ENCODE measurements at places on chromosomes 11 and 22. TPM values are rescaled to one million over a fixed set of nuclear protein-coding genes. Genes with fewer than 3 reads are reported as not detected.

WT1 gene
- total RNA-seq: not detected

CCDC87 gene
- 0.13 TPM for total RNA-seq

TIMP3 gene
- total RNA-seq: 247 TPM

SNX19 gene
- 37.9 TPM for total RNA-seq

ANKK1 gene
- not detected for total RNA-seq

DNA sequence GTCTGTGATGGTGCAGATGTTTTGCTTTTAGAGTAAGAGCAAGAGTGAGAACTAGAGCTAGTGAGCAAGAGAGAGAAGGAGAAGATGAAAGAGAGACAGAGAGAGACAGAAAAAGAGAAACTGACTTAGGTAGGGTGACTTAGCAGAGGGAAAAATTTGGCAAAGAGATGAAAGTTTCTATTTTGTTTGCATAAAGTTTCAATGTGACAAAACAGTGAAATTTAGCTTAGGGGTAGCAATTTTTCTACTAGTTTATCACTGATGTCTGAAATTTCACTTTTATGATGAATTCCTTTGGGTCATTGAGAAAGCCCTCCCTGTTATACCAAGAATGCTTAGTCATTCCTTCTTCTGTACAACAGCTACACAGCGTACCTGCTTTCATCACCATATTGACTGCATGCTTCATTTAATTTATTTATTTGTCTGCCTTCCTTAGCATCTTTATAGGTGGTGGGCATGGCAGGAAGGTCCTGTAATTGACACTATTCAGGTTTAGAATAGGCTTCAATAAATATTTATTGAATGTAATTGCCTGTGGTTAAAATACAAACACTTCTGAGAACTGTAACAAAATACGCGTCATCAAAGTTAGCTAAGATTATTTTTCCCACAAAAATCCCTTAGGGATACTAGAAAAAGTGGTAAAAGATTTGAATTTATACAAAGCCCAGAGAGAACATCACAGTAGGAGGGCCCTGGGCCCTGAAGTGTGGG, 19.9 kb upstream of the CTSC start:
- no peaks in the 10 kb centered on the region for H3K36me3 ChIP-seq
- peaks cover 6% of the 10 kb centered on the region for H3K4me1 ChIP-seq
- H3K27ac ChIP-seq: no peak overlapping the region
- no peaks in the 10 kb centered on the region for H3K27me3 ChIP-seq
- DNase-seq: no peak

DNA sequence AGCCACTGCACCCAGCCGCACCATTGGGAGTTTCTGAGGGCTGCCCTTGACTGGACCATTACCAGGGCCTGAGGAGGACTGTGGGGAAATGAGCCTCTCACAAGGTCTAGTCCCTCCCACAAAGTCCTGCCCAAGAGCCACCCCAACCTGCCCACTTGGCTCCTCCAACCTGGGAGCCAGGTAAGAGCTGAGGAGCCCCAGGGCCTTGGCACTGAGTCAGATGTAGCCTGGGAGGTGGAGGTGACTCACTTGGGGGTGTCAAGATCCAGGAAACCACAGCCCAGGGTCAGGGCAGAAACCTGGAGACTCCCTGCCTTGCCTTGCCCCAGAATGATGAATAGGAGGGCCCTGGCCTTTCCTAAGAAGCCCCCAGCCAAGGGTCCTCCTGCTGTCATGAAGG, 25.8 kb upstream of the P2RY2 start:
- H3K4me3 ChIP-seq: no peak overlapping the region
- H3K27ac ChIP-seq: no peak overlapping the region
- peaks cover 19% of the 10 kb centered on the region for H3K4me1 ChIP-seq
- no peak for DNase-seq
- H3K36me3 ChIP-seq: no peaks in the 10 kb centered on the region
- H3K27me3 ChIP-seq: no peaks in the 10 kb centered on the region

DNA sequence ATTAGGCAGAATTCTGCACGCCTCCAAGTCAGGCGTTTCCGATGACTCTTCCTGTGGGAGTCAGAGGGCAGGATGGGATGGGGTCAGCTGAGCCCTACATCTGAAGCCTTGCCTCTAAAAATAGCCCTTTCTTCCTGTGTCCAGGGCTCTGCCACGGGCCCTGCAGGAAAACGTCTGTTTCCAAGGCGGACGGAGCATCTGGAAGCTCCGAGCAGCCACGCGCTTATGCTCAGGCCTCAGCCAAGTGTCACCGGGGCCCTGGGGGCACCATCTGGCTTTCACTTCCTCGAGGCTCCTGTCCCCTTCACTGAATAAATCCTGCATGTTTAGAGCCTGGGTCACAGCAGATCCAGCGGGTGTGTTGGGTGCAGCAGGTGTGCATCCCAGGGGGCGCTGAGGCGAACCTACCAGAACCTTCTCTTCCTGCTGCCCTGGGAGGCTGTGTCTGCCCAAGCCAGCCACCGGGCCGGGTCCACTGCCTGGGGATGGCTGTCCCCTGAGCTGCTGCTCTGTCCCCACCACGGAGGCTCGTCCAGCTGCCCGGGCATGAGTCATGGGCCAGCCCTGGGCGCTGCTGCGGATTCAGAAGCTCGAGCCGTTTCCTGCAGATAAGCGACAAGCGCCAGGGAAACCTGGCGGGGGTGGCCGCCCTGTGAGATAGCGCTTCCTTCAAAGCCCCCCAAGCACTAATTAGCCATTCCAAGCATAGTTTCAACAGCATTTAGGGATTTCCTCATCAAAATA, 32.0 kb upstream of the LINC01488 start:
- no peak overlapping the region for H3K4me3 ChIP-seq
- no peak for DNase-seq
- peaks cover 9% of the 10 kb centered on the region for H3K27me3 ChIP-seq
- H3K4me1 ChIP-seq: peaks cover 10% of the 10 kb centered on the region

- no peak overlapping the region for H3K27ac ChIP-seq
- H3K36me3 ChIP-seq: no peaks in the 10 kb centered on the region
- peaks cover 21% of the 10 kb centered on the region for H3K27me3 ChIP-seq
- DNase-seq: no peak
- no peaks in the 10 kb centered on the region for H3K4me1 ChIP-seq
- H3K4me3 ChIP-seq: no peak overlapping the region
Observed at GRCh38 chr11:67732045-67732787, 57.8 kb upstream of the ALDH3B2 start.

DNA sequence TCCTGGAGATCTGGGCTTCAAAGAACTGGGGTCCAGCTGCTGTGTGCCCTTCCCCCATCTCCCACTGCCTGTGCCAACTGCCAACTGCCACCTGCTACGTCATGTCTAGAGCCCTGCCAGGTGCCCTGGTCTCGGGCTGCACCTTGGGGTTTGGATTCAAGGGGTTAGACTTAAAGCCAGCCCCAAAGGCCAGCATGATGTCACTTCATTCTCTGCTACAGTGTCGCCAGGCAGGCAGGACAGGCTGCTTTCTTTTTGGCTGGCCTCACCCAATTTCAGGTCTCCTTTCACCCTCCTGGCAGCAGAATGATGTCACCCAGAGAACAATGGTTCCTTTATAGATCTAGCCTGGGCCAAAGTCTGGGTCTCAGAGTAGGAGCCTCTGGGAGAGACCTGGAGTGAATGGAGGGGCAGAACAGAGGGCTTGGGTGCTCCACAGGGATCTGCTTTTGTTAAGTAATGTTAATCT, 79.5 kb upstream of the CRYBB3 start:
- H3K4me1 ChIP-seq: peaks cover 41% of the 10 kb centered on the region
- peaks cover 5% of the 10 kb centered on the region for H3K36me3 ChIP-seq
- H3K27me3 ChIP-seq: no peaks in the 10 kb centered on the region
- peak overlapping the region; percentile 66 for H3K27ac ChIP-seq
- DNase-seq: no peak

DNA sequence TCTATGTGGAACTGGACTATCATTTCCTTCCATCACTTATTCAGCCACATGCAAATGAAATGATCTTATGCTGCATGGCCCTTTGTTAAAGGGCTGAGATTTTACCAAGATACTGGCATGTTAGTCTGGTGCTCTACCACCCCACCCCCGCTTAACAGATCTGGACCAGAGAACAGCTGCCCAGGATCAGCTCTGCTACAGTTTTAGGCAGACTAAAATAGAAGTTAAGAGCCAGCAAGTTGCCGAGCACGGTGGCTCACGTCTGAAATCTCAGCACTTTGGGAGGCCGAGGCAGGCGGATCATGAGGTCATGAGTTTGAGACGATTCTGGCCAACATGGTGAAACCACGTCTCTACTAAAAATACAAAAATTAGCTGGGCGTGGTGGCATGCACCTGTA, 4.6 kb downstream of the DDB1 start:
- no peak for DNase-seq
- H3K27ac ChIP-seq: peak overlapping the region; percentile 99
- H3K4me3 ChIP-seq: no peak overlapping the region
- no peaks in the 10 kb centered on the region for H3K36me3 ChIP-seq

DNA sequence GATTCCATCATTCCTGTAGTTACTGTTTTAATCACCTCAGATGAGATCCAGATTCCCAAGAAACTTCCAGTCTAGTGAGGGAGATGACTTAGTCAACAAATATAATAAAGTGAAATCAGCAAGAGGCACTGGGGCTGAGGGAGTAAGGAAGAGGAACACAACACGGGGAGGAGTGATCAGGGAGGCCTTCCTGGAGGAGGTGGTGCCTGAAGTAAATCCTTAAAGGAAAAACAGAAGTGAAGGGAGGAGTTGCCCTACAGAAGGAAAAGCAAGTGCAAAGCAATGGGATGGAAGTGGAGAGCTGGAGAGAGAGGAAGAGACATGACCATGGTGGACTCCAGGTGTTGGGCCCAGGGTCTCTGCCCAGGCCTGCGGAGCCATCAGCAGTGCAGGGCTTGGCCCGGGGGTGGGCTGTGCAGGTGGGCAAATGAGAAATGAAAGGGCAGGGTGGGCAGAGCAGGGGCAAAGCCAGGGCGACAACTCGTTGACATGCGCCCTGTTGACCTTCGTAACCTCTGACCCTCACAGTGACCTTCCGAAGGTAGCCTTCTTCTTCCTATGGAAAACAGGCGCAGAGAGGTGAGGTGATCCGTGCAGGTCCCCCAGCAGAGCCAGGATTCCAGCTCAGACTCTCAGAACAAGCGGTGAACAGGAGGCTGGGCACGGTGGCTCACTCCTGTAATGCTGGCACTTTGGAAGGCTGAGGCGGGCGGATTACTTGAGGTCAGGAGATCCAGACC, 12.1 kb upstream of the PPARA start:
- no peaks in the 10 kb centered on the region for H3K36me3 ChIP-seq
- H3K4me1 ChIP-seq: peaks cover 6% of the 10 kb centered on the region
- peak overlapping the region; percentile 87 for H3K27ac ChIP-seq
- H3K27me3 ChIP-seq: no peaks in the 10 kb centered on the region

- H3K4me3 ChIP-seq: no peak overlapping the region
- H3K36me3 ChIP-seq: no peaks in the 10 kb centered on the region
- no peak overlapping the region for H3K27ac ChIP-seq
- no peak for DNase-seq
Observed at GRCh38 chr11:112453601-112454577, 193.2 kb upstream of the PLET1 start.

GRCh38 chr22:50292643-50293440, 14.6 kb downstream of the PLXNB2 start:
- no peak overlapping the region for H3K4me3 ChIP-seq
- H3K27ac ChIP-seq: peak overlapping the region; percentile 2
- H3K27me3 ChIP-seq: no peaks in the 10 kb centered on the region

- H3K4me1 ChIP-seq: no peaks in the 10 kb centered on the region
- no peaks in the 10 kb centered on the region for H3K27me3 ChIP-seq
- H3K4me3 ChIP-seq: no peak overlapping the region
- no peak overlapping the region for H3K27ac ChIP-seq
Observed at GRCh38 chr22:41642331-41643110, 21.4 kb downstream of the XRCC6 start.
